ENCODE measurements at places on chromosomes 11 and 22. TPM values are rescaled to one million over a fixed set of nuclear protein-coding genes. Genes with fewer than 3 reads are reported as not detected.

GRCh38 chr11:46050003-46050461 lies 71.2 kb downstream of the PHF21A start:
- peak; percentile 23 for DNase-seq
- no peaks in the 10 kb centered on the region for H3K36me3 ChIP-seq
- peaks cover 16% of the 10 kb centered on the region for H3K4me1 ChIP-seq
- H3K27me3 ChIP-seq = no peaks in the 10 kb centered on the region
- H3K4me3 ChIP-seq = no peak overlapping the region

- no peaks in the 10 kb centered on the region for H3K4me1 ChIP-seq
- no peak overlapping the region for H3K27ac ChIP-seq
- DNase-seq = peak; percentile 41
- no peak overlapping the region for H3K4me3 ChIP-seq
Measured at GRCh38 chr22:36086170-36086490, 57.5 kb upstream of the RBFOX2 start.

- H3K36me3 ChIP-seq = no peaks in the 10 kb centered on the region
- no peaks in the 10 kb centered on the region for H3K4me1 ChIP-seq
- DNase-seq = no peak
- no peak overlapping the region for H3K27ac ChIP-seq
- H3K27me3 ChIP-seq = no peaks in the 10 kb centered on the region
Measured at GRCh38 chr11:128874427-128874826, 7.3 kb upstream of the KCNJ1 start.

DNA sequence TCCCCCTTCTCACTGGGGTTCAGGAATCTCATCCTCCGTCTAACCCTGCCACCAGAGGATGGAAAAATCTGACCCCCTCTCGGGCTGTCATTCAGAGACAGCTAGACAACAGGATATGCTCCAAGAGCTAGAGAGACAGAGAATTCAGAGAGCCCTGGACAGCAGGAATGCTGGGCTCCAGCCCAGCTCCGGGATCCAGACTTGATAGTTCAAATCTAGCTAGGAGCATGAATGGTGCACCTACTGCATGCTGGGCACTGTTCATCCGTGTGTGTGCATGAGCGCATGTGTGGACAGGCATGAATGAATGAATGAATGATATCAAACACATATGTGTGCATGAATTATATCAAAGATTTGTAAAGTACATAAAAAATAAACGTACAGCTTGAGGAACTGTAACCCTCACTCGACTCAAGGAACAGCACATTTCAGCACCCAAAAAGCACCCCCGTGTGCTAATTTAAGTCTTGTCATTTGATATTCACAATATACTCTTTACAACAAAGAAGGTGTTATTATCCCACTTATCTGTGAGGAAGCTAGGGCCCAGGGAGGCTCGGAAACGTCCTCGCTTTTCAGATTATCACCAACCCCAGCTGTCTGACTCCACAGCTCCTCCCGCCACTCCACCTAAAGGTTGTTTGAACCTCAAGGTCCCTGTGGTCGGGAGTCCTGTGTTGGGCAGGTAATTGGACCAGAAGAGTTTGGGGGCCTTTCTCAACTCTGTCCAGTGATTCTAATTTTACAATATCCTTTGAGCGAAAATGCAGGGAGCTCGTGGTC lies 640 bp upstream of the VSIG10L2 start:
- H3K4me1 ChIP-seq = peaks cover 6% of the 10 kb centered on the region
- no peak overlapping the region for H3K4me3 ChIP-seq
- DNase-seq = no peak
- H3K27ac ChIP-seq = no peak overlapping the region
- H3K36me3 ChIP-seq = no peaks in the 10 kb centered on the region

- no peaks in the 10 kb centered on the region for H3K4me1 ChIP-seq
- H3K27me3 ChIP-seq = no peaks in the 10 kb centered on the region
- H3K36me3 ChIP-seq = no peaks in the 10 kb centered on the region
- no peak overlapping the region for H3K27ac ChIP-seq
- no peak overlapping the region for H3K4me3 ChIP-seq
Measured at GRCh38 chr22:46363611-46364321, 28.3 kb downstream of the TRMU start.

Gene POU2AF3
- not detected for total RNA-seq

Gene OVCH2
- total RNA-seq = not detected

Gene IGLL1
- total RNA-seq = not detected

All from PC-3 (cell line).